NCI-H1930 (cell line): ENCODE measurements at places on chromosomes 12 and 14.
A peak's percentile ranks its signal among the peaks of the same experiment; 100 is the strongest.

- DNase-seq, result no peak
These were observed 27.6 kb upstream of the KCNK13 start for GRCh38 chr14:90034156-90034555.

GRCh38 chr12:57169969-57170368 is 22.6 kb upstream of the LRP1-AS start:
- no peak for DNase-seq

GRCh38 chr14:98580131-98580678 is 691.8 kb downstream of the BCL11B start:
- DNase-seq, result no peak

DNA sequence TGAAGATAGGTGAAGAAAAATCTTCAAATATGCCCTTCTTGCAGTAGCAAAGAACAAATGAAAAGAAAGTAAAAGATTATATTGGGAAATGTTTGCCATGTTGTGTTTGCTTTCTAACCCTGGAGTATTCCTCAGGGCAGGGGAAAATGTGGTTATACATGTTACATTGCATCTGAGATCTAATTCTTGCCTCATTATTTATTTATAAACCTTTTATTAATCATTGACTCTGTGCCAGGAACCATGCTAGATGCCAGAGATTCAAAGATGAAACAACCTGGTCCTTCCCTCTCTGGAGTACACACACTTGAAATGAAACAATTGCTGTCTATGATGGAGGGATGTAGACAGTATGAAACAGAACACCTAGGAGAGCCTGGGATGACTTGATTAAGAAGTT is 128.1 kb upstream of the HMGA2 start:
- DNase-seq, result no peak

- no peak for DNase-seq
These were observed 8.5 kb downstream of the AMN start for GRCh38 chr14:102930753-102931579.

- peak; percentile 3 for DNase-seq
These were observed 23.3 kb downstream of the DMAC2L start for GRCh38 chr14:50335389-50335788.

DNA sequence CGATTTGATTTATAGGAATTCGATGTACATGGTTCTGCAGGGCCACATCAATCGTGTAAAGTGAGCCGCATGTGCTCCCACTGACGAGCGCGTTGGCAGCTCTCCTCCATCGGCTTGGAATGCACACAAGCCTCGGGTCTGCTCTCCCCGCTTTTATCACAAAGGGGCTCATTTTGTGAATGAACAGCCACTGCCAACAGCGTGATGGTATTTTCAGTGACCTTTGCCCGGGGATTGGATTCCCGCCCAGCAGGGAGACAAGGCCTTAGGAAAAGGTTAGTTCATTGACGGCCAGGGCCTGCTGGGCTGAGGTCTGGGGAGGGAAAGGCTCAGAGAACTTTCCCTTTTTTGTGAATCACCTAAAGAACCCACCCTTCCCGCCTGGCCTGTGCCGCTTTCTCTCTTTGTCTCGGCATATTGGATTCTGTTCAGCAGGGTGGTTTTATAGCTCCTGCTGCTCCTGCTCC is 232.1 kb downstream of the MSRB3 start:
- DNase-seq, result no peak

DNA sequence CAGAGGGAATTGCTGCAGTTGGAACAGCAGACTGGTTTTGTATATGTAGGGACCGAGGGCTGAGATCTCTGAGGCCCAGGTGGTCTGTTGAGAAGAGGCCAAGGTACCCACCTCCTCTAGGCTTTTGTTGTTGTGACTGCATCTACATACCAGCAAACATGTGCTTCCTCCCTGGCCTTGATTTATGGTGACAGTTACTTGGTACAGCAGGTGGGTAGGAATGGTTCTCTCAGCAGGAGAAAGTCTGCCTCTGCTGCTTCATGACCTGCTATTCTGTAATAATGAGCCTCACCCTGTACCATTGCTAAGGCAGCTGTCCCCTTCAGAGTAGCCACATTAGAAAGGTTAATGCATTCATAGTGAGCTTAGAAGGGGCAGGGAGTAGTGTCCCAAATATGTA is 196.7 kb upstream of the PELI2 start:
- no peak for DNase-seq

GRCh38 chr12:131316388-131316787 is 362.7 kb downstream of the ADGRD1 start:
- DNase-seq, result no peak
